Nucleus accumbens (tissue), 56 donors: ENCODE measurements at places on chromosomes 11 and 22.
A peak's percentile ranks its signal among the peaks of the same experiment; 100 is the strongest.

- DNase-seq: no peak
These were observed 96.6 kb downstream of the FDX1 start for GRCh38 chr11:110526323-110526722.

GRCh38 chr11:72998676-72999075, 143.4 kb downstream of the FCHSD2 start:
- no peak for DNase-seq

GRCh38 chr11:34537636-34538035, 24.0 kb upstream of the ELF5 start:
- no peak for DNase-seq

DNA sequence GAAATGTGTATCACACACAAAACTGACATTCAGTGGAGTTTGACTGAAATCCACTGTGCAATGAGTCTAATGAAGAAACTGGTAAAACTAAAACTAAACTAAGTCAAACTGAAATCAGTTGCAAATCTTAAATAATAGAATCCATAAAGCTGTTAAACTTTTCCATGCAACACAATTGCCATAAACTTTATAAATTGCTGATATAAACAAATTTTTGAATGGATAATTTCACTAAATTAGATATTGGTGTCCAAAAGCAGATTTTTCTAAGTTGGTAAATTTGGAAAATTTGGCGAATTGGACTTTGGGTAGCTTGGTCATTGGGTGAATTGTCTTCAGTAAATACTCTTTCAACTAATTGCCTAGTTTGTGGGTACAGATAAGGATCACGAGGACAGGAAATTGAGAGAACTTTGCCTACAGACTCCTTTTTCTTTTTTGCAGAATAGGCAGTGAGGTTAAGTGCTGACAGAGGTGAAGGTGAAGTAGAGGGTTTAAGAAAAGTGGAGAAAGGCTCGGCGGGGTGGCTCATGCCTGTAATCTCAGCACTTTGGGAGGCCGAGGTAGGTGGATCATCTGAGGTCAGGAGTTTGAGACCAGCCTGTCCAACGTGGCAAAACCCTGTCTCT, 12.8 kb downstream of the MRPL17 start:
- no peak for DNase-seq

DNA sequence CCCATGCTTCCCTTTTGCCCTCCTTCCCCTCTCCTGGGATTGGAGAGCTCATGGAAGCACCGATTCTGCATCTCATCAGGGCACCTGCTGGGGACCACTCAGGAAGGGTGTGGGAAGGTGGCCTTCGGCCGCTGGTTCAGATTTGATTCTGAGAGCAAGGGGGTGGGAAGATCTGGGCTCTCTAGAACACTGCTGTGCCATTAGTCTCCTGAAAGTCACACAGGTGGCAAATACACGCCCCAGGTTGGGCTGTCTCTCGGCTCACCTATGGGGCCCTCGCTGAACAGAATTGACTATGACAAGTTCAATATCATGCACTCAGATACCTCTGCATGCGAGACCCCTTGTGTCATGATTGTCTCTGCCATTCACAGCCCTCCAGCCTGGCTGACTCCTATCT, 12.8 kb upstream of the APOBEC3A start:
- no peak for DNase-seq

DNA sequence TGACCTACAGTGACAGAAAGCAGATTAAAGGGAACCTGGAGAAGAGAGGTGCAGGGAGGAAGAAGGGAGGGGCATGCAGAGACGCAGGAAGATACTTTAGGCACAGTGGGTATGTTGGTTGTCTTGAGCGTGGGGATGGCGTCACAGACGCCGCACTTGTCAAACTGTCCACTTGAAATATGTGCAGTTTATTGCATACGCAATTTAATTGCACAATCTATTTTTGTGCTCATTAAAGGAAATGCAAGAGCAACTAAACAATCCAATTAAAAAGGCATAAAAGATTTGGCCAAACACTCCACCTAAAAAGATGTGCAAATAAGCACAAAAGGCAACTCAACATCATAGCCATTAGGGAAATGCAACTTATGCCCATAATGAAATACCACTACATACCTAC, 16.8 kb downstream of the GNB1L start:
- DNase-seq: no peak

- no peak for DNase-seq
These were observed 32.4 kb downstream of the EIF3F start for GRCh38 chr11:8019314-8020243.

- no peak for DNase-seq
These were observed at the start of gene CHEK1 for GRCh38 chr11:125624756-125625213. Gene CHEK1 (plus strand): TSS chr11:125625163. CDS start chr11:125626769, 1,606 bp downstream.

GRCh38 chr22:27397954-27398342, 403.6 kb downstream of the MN1 start:
- DNase-seq: no peak

- DNase-seq: no peak
These were observed 87.0 kb downstream of the BDNF start for GRCh38 chr11:27612932-27613880.

- DNase-seq: no peak
These were observed 12.6 kb downstream of the PPARA start for GRCh38 chr22:46162771-46163556.

- no peak for DNase-seq
These were observed 683.3 kb downstream of the LUZP2 start for GRCh38 chr11:25180187-25180586.

- DNase-seq: no peak
These were observed 17.0 kb downstream of the CD3E start for GRCh38 chr11:118321386-118322082.

DNA sequence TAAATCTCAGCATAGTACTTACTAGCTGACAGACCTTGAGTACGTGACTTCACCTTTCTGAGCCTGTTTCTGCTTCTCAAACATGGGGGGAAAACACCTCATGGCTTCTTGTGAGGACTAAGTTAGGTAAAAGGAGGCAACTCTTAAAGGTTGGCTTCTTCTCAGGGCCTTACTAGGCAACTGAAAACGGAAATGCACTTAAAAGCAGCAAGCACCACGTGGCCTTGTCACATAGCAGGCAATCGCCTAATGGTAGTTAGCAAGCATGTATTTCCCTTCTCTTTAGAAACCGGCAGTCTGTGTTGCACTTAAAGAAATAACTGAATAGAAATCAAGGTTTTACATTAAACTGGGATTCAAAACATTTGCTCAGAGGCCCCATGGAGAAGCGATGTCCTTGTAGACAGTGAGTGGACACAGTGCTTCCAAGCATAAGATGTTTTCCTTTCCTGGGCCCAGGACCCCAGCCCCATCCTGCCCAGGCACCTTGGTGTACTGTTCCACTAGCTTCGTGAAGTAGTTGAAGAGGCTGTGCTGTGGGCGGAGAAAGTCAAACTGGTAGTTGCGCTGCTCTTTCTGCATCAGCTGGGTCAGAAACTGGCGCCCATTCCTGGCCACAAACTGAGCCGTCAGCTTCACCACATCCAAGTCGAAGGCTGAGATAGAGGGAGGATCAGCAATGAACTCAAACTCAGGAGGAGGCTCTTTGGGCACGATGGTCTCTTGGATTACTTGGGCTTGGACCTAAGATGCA, 12.1 kb downstream of the SF3A1 start:
- no peak for DNase-seq

DNA sequence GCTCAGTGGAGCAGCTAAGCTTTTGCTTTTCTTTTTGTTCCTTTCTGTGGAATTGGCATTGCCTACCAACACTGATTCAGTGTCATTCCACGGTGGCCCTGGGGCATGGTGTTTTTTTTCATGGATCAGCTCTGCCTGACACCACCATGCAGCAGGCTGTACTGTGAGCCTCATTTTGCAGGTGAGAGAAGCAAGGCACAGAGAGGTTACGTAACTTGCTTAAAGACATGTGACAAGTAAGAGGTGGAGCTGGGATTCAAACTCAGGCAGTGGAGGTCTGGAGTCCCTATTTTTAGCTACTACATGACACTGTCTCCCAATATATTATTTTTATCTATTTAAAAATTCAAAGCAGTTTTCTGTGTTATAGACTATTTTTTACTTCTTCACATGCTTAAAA, 44.4 kb downstream of the APOL3 start:
- no peak for DNase-seq

GRCh38 chr11:91761406-91762025, 463.1 kb upstream of the FAT3 start:
- DNase-seq: no peak

GRCh38 chr11:119788096-119788883, 59.3 kb upstream of the NECTIN1 start:
- no peak for DNase-seq

- DNase-seq: no peak
These were observed 9.0 kb downstream of the TNNT3 start for GRCh38 chr11:1928470-1928890.

- DNase-seq: no peak
These were observed 3.7 kb downstream of the MPZL2 start for GRCh38 chr11:118260353-118260752.

DNA sequence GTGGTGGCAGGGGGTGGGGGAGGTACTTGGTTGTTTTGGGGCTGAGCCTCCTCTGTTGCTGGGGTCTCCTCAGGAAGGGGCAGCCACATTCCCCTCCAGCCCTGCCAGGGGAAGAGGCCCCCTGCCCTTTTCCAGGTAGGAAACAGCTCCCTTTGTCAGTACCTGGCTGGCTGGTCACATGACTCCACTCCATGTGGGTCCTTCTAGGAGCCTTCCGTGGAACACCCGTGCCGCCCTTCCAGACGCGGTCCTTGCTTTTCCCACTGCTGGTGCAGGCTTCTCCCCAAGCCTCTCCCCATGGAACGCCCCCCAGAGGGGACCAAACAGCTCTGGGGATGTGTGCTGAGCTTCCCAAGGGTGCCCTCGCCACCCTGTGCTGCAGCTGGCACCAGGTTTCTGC, 19.9 kb downstream of the IFT27 start:
- no peak for DNase-seq

- DNase-seq: peak; percentile 26
These were observed 2.3 kb downstream of the CASTOR1 start for GRCh38 chr22:30286813-30287647.

- peak; percentile 69 for DNase-seq
These were observed 239.7 kb downstream of the CTTN start for GRCh38 chr11:70637949-70638583.

DNA sequence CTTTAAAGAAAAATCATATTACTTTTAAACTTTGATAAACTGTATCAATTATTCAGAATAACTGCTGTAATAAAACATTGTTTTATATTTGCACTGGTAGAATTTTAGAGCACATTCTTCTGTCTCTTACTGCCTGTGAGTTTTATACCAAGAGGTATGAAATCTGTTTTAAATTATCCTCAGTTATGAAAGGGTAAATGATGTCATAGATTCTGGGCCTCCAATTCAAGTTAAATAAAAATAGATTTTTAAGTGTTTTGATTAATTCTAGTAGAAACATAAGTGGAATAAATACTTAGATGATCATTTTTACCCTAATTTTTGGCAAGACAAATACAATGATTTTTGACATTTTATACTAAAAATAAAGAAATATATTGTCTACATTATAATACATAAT, 93.0 kb downstream of the GUCY1A2 start:
- no peak for DNase-seq

DNA sequence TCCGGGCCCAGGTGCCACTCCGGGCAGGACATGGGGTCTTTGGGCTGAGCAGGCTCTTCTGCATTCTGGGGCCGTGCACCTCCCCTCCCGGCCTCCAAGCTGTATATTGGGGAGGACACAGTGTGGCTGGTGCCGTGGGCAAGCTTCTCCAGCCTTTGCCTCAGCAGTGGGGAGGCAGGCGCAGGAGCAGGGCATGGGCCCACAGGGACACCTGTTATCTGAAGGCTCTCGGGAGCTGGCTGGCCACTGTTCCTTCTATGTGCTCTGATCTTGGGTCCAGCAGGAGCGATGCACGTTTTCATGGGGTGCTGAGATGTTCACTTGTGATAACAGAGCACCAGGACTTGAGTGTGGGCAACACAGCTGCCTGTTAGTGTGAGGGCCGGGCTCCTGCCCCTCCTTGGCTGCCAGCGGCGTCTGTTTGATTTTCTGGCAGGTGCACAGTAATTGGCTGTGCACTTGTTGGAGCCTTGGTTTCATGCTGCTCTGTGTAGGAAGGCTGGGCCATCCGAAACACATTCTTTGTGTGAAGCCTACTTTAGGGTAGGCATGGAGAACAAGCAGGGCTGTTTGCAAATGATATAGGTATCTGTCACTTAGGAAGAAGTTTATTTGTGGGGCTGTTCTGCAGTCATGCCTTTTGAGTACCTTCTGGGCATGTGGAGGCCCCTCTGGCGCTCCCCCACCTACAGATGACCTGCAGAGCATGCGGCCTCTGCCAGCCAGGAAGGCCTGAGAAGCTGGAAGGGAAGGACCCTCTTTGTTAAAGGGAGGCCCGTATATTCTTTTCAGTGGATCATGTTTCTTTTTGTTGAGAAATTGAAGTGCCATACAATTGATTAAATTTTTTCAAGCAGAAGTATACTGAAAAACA, 201.5 kb downstream of the TBC1D22A start:
- no peak for DNase-seq

DNA sequence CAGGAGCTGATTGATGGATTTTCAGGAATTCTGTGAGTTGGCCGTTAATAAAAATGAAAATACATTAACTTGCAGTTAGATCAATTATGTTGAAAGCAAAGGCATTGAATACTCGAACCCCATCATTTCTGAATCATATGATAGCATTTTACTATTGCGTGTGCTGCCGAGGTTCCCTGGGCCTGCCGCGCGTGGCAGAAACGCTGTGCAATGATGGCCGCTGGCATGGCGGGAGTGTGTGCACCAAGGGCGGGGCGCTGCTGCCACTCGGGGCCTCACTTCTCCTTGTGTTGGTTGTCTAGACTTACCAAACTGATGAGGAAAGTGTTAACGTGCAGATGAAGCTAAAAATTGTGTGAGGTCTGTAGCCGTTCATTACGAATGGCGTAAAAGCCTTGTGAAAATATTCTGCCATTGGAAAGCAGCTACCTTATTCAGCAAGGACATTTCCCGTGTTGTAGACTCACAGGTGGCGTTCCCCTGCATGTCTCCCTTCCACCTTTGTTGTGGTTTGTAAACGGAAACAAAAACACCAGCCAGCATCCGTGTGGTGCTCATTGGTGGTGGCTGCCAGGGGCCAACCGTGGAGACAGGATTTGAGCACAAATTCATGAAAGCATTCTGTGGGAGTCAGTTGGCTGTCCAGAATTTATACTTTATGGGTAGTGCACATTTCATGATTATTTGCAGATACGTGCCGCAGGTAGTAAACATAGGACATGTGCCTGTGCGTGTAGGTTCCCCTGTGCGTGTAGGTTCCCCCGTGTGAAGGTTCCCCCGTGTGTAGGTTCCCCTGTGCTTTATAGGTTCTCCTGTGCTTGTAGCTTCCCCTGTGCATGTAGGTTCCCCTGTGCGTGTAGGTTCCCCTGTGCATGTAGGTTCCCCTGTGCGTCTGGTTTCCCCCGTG, 5.9 kb upstream of the GRAMD4 start:
- no peak for DNase-seq

DNA sequence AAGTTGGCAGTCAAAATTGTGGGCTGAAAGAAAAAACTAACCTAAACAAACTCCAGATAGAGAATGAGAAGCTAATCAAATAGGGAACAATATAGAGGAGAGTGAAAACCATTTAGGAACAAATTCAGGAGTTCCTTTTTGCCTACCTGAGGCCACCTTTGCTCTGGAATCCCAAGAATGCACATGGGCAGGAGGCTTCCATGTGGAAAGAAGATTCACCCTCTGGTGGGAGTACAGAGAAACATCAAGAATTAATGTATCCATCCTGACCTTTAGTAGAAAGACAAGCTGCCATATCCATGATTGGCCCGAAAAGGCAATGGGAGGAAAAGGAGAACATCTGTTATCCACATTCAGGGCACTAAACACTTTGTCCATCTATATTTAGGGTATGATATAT, 35.0 kb upstream of the MRGPRX1 start:
- no peak for DNase-seq
